ENCODE measurements at places on chromosomes 12 and 14.

DNA sequence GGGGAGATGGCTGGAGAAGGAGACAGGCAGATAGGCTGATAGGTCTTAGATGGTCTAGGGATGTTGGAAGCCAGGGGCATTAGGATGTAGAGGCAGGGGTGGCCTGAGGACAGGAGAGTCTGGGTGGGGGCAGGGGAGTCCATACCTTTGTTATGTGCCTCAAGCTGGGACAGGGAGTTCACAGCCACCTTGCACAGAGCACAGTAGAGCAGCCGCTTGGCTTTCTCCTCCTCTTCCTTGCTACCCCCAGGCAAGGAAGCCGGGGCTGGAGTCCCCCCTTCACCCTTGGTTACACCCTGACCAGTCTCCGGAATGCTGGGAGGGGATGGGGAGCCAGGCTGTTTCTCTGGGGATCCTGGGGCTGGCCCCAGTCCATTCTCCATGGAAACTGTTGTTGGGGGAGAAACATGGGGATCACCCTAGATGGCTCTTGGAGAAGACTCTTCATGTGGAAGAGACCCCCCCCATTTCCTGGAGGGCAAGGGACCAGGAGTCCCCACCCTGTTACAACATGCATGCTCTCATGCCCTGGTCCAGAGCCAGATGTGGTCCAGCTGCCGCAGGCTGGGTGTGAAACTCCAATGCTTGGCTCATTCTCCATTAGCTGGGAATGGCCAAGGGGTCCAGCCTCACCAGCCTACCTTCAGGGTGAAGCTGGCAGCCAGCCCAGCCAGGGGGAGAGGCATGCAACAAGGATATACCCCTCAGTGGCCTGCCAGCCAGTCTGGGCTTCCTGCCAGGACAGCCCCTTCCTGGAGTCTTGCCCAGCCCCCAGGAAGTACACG is 7.2 kb upstream of the GPR84 start:
- no peak for DNase-seq

DNA sequence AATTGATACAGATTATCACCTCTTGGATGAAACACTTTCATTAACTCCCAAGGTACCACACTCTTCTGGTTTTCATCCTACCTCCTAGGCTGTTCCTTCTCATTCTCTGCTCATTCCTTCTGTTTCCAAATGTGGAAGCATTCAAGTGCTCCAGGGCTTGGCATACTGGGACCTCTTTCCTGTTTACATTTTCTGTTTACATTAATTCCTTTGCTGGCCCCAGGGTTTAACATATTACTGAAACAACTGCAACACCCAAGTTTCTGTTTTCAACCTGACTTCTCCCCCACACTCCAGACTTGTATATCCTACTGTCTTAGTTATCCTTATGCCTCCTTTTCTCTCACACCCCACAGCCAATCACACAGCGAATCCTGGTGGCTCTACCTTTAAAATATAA is 386.3 kb upstream of the GARIN6 start:
- no peak for DNase-seq

DNA sequence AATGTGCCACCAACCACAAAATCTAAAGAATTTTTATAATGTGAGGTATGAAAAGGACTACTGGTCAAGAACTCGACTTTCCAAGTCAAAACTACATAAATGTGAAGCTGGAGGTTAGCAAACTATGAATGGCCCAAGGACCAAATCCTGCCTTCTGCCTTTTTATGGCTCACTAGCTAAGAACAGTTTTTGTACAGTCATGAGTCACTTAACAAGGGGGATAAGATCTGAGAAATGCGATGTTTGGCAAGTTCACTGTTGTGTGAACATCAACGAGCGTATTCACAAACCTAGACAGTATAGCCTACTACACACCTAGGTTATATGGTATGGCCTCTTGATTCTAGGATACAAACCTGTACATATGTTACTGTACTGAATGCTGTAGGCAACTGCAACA is 28.2 kb downstream of the FERMT2 start:
- no peak for DNase-seq

DNA sequence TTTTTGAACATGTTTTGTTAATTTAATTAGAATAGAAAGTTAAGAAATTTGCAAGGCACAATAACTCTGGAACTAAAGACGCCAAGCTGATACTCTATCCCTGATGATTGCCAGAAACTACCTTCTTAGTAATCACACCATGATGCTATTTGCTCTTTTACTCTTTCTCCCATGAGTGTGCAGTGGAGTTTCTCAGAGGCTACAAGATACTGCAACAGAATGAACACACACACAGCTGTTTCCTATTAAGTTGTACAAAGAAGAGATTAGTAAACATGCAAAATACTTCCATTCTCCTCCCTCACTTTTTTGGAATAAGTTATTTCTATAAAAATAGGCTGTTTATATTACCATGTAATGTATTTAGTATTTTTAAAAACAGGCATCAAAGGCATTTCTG is 1367.5 kb downstream of the AACS start:
- DNase-seq, result no peak

- DNase-seq, result no peak
Observed at GRCh38 chr14:89851106-89851505, 103.4 kb downstream of the EFCAB11 start.

DNA sequence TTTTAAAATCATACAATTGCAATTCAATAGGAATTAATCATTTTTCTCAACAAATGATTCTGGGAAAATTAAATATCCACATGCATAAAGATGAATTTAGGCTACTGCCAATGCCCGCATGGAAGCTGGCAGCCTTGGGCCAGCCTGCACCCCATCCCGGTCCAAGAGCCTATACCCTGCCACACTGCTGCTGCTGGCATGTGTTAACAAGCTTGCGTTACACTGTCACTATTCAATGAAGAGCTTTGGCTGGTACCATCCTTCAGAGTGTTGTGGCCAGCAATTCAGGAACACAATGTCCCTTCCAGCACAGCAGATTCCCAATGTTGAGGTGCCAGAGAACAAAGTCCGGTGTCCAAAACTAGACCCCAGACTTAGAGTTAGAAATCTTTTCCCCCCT is 13.6 kb upstream of the TAS2R14 start:
- no peak for DNase-seq

- no peak for DNase-seq
Observed at GRCh38 chr14:24888532-24888931, 161.4 kb downstream of the STXBP6 start.

DNA sequence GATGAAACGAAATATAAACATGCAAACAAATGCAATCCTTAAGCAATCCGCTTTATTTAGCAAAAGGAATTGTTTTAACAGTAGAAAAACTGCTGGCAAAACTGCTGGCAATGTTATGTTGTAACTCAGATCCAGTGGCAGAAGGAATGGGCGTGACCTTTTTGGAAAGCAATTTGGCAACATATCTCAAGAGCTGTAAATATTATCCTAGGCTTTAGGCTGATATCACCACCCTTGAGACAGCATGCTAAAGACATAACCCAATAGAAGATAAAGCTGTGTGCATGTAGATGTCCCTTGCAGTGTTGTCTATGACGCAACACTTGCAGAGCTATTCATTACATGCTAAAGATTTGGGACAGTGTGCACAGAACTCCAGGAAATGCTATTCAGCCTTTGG is 138.5 kb downstream of the DICER1 start:
- DNase-seq, result no peak
